ENCODE measurements at places on chromosomes 16 and 17. TPM values are rescaled to one million over a fixed set of nuclear protein-coding genes. Genes with fewer than 3 reads are reported as not detected.

DNA sequence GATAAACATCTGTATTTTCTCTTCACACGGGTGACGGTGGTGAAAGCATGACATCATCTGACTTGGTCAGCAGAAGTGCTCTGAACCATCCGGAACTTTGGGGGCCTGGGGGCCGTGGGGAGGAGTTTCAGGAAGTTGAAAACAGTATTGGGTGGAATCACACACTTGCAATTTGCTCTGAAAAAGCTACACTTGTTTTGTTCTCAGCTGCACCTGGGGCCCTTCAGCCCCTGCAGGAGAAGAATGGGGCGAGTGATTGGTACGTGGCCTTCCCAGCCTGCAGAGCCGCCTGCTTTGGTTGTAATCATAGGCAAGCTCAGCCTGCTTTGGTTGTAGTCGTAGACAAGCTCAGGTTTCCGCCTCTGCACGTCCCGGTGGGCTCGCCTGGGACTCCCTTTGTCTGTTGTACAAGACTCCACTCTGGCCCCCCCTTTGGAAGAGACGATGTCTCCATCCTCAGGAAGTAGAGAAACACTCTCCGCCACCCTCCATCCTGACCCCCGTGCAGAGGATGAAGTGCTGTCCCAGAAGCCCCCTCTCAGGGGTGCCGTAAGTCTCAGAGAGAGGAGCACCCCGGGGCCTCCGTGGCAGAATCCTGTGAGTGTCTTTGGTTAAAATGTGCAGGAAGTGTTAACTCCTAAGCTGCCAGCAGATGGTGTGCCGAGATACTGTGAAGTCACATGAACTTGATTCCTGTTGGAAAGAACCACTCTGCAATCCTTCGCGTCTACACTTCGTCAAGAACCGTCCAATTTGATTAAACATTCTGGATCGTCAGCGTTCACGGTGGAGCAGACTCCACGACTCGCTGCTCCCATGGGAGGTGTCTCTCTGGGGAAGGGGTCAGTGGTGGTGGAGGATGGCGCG, 5.4 kb downstream of the BANP start:
- DNase-seq: no peak

DNA sequence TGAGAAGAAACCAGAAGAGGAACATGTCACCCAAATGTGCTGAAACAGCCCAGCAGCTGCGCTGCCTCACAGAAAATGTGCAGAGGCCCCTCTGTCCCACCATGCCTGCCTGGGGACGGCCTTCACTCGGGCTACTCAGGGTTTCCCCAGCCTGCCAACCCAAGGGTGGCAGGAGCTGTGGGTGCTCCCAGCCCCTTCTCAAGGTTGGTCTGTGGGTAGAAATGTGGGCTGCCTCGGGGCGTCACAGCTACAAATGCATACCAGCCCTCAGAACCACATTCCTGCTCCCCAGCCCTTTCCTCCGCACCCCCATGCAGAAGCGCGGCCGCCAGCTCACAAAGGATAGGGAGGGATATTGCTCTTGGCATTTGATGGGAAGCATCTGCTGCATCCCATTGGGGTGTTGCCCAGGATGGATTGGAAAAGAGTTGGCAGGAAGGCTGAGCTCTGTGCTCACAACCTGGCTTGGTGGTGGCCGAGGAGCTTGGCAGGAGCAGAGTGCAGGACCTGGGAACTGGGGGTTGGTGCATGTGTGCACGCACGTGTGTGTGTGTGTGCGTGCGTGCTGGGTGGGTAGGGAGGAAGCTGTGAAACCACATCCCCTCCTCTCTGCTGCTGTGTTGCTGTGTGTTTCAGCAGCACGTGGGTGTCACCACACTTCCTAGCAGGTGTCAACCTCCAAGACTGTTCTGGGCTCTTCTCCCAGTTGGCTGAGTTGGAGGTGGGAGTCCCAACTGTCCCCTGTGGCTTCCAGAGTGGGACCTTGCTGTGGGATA, 304.4 kb downstream of the SEC14L1 start:
- no peak for DNase-seq

DNA sequence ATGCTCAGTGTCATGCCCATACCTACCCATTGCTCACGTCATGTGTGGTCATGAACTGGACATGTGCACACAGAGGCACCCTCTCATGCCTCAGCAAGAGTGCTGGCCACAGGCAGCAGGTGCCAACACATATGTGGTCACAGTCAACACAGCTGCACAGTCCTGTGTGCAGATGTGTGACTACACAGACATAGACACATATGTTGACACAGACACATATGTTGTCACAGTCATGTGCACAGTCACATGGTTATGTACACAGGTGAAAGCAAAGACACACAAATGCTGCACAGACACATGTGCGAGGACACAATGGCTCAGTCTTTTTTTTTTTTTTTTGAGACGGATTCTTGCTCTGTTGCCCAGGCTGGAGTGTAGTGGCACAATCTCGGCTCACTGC, 11.3 kb downstream of the SLC4A1 start:
- DNase-seq: no peak

DNA sequence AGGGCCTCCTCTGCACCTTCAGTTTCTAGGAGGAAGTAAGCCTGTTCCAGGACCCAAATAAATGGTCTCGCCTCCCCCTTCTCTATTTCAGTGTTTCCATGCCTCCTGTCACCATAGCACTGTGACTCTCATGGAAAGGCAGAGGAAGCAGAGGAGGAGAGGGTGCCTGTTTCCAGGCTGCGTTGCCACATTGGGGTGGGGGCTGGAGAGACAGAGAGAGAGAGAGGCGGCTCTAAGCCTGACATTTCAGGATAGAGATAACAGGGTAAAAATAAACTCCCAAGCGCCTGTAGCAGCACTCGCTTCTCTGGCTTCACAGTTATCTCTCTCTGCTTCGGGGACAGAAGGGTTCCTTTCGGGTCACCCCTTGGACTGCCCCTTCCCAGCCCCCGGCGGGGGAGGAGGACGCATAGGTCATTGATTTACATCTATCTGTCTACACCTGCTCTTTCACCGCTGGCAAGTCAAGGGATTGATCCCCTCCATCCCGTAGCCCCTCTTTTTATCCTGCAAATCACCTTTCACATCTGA, 71.2 kb upstream of the MRTFB start:
- no peak for DNase-seq

GRCh38 chr16:53092284-53092683, 37.5 kb downstream of the CHD9 start:
- DNase-seq: no peak

DNA sequence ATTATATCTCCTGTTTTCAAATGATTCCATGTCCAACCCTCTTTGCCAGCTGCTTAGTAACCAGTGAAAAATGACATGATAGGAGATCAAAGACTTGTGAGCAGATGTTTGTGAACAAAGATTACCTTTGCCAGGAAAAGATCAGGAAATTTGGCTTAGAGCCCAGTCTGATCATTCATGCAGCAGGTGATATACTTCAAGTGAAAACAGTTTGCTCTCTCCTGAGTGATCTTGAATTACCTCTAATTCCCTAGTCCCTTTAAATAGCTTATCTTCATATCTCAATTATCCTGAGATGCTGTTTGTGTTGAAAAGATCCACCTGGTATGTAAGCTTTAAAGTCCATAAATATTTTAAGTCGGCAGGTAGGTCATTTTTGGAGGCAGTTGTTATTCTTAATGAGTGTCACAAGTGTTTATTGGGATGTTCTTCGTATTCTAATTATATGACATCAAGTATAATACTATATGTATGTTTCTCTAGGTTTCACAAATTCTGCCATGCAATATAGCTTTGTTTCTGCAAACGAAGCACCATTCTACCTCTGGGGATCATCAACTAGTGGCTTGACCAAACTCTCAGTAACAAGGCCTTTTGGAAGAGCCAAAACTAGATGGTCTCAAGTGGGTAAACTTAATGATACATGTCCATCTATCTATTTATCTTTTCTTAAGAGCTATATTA, 13.2 kb upstream of the VPS35L start:
- no peak for DNase-seq

GRCh38 chr16:11672206-11673090, 4.2 kb downstream of the SNN start:
- no peak for DNase-seq

GRCh38 chr16:24610416-24610755, 71.0 kb downstream of the RBBP6 start:
- DNase-seq: no peak

- DNase-seq: no peak
Measured at GRCh38 chr16:89313583-89313982, 96.1 kb downstream of the ZNF778 start.

GRCh38 chr16:11580451-11581086, 6.2 kb downstream of the LITAF start:
- no peak for DNase-seq

- no peak for DNase-seq
Measured at GRCh38 chr17:75684249-75684648, 17.1 kb downstream of the SAP30BP start.

GRCh38 chr16:54633943-54634362, 296.7 kb upstream of the IRX5 start:
- DNase-seq: no peak

DNA sequence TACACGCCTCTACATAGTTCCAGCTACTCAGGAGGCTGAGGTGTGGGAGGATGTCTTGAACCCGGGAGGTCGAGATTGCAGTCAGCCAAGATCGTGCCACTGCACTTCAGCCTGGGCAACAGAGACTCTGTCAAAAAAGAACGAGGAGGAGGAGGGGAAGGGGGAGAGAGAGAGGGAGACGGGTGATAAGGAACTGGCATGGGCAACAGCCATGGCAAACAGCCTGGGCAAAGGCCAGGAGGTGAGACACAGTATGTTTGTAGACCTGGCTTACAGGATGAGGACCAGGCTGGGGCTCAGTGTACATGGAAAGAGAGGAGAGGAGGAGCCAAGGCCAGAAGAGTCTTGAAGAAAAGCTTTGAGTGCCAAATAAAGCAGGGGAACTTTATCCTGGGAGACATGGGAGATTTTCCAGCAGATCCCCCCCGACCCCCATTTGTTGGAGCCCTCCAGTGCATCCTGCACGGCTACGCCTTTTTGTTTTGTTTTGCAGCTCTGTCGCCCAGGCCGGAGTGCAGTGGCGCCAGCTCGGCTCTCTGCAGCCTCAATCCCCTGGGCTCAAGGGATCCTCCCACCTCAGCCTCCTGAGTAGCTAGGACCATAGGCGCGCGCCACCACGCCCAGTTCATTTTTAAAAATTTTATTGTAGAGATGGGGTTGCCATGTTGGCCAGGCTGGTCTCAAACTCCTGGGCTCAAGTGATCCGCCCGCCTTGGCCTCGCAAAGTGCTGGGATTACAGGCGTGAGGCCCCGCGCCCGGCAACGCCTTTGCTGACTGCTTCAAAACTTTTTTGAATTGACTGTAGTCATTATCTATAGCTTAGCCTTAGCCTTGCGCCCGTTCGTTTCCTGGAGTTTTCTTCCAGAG, 1.3 kb upstream of the ALKBH5 start:
- DNase-seq: no peak

DNA sequence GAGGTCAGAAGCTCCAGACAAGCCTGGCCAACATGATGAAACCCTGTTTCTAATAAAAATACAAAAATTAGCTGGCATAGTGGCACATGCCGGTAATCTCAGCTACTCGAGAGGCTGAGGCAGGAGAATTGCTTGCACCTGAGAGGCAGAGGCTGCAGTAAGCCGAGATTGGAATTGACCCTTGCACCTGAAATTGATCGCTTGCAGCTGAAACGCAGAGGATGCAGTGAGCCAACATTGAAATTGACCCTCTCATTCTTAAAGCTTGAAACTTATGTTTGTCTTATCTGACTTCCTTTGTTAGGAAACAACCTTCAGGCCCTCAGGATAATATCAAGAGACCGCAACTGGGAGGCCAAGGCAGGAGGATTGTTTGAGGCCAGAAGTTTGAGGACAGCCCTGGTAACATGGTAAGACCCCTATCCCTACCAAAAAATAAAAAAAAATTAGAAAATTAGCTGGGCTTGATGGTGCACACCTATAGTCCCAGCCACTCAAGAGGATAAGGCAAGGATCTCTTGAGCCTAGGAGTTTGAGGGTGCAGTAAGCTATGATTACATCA, 376.6 kb upstream of the XYLT1 start:
- no peak for DNase-seq

- no peak for DNase-seq
Measured at GRCh38 chr17:54983260-54983659, 14.7 kb downstream of the STXBP4 start.

GRCh38 chr16:56510544-56510943, 9.3 kb downstream of the BBS2 start:
- no peak for DNase-seq

- no peak for DNase-seq
Measured at GRCh38 chr16:73743665-73744496, 552.7 kb upstream of the PSMD7 start.

ELMO3 gene
- 0.53 TPM for total RNA-seq

KRT31 gene
- total RNA-seq: not detected

HEATR9 gene
- total RNA-seq: not detected

NUP85 gene
- total RNA-seq: 53.2 TPM

RTN4RL1 gene
- total RNA-seq: not detected

MEFV gene
- not detected for total RNA-seq

All from pulmonary artery endothelial cell (primary cell).